Naive thymus-derived CD8-positive, alpha-beta T cell (primary cell): ENCODE measurements at places on chromosomes 2 and 18.

GRCh38 chr18:6086731-6087130 is 191.4 kb upstream of the TMEM200C start:
- no peak overlapping the region for H3K4me3 ChIP-seq
- DNase-seq: no peak
- H3K4me1 ChIP-seq: peaks cover 5% of the 10 kb centered on the region

- peaks cover 28% of the 10 kb centered on the region for H3K27me3 ChIP-seq
- no peak for DNase-seq
- H3K4me1 ChIP-seq: peaks cover 18% of the 10 kb centered on the region
- H3K36me3 ChIP-seq: no peaks in the 10 kb centered on the region
- no peak overlapping the region for H3K4me3 ChIP-seq
These were observed 40.7 kb downstream of the POMC start for GRCh38 chr2:25127646-25128045.

DNA sequence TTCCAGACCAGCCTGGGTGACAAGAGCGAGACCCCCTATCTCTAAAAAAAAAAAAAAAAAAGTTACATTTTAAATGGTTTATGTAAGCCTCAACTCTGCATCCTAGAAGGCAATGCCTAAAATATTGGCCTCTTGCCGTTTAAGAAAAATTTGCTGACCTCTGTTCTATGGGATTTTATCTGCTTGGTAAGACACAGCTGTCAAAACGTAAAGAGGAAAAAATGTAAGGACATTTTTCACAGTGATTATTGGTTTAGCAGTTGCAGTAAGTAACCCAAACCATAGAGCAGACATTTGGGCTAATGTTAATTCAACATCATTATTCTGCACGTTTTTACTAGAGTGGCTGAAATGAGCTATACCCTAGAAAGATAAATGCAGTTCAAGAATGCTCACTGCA is 14.4 kb upstream of the E2F6 start:
- peaks cover 10% of the 10 kb centered on the region for H3K4me1 ChIP-seq
- H3K27me3 ChIP-seq: peaks cover 30% of the 10 kb centered on the region
- H3K27ac ChIP-seq: no peak overlapping the region
- no peak overlapping the region for H3K4me3 ChIP-seq
- no peak for DNase-seq

GRCh38 chr2:68031542-68032160 is 31.2 kb downstream of the C1D start:
- no peaks in the 10 kb centered on the region for H3K4me1 ChIP-seq
- H3K4me3 ChIP-seq: no peak overlapping the region
- no peak overlapping the region for H3K27ac ChIP-seq
- H3K36me3 ChIP-seq: no peaks in the 10 kb centered on the region

- H3K36me3 ChIP-seq: no peaks in the 10 kb centered on the region
- H3K4me3 ChIP-seq: no peak overlapping the region
- DNase-seq: no peak
- no peaks in the 10 kb centered on the region for H3K4me1 ChIP-seq
- H3K27me3 ChIP-seq: peaks cover 25% of the 10 kb centered on the region
These were observed 43.0 kb upstream of the MSTN start for GRCh38 chr2:190105554-190105953.

GRCh38 chr2:236309669-236310029 is 45.4 kb upstream of the ASB18 start:
- no peak for DNase-seq
- H3K27ac ChIP-seq: no peak overlapping the region
- peaks cover 25% of the 10 kb centered on the region for H3K27me3 ChIP-seq
